Endothelial cell (in vitro differentiated cells): ENCODE measurements at places on chromosomes 1 and 21.

GRCh38 chr1:21497466-21498061 is 11.7 kb upstream of the ALPL start:
- no peak overlapping the region for H3K4me3 ChIP-seq
- H3K27ac ChIP-seq, result no peak overlapping the region
- no peaks in the 10 kb centered on the region for H3K4me1 ChIP-seq
- no peak for DNase-seq

DNA sequence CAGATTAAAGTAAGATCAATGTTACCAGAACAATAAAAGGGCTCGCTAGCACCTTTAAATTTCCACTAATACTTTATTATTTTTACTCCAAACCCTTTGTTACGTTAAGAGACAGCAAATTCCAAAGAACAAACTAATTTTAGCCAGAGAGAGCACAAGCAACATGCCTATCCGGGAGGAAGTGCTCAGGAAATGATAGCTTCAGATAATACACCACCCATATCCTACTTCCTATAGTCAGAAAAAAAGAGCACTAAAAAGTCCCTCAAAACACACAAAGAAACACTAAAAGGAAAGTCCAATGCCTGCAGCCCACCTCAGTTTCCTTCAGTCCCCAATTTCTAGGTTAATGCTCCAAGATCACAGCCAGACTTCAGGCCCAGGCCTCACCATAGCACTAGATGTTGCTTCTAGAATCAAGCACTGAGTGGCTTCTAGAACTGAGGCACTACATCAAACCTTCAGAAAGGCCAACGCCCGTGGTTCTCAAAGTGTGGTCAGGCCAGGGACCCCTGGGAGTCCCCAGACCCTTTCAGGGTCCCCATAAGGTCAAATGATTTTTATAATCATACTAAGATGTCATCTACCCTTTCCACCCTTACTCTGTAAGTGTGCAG is 142.6 kb downstream of the PSMG1 start:
- peaks cover 35% of the 10 kb centered on the region for H3K4me1 ChIP-seq
- H3K4me3 ChIP-seq, result no peak overlapping the region

GRCh38 chr21:31945141-31945540 is 72.3 kb downstream of the HUNK start:
- peaks cover 26% of the 10 kb centered on the region for H3K36me3 ChIP-seq
- peaks cover 50% of the 10 kb centered on the region for H3K4me1 ChIP-seq
- no peak for DNase-seq
- peak overlapping the region; percentile 44 for H3K4me3 ChIP-seq

DNA sequence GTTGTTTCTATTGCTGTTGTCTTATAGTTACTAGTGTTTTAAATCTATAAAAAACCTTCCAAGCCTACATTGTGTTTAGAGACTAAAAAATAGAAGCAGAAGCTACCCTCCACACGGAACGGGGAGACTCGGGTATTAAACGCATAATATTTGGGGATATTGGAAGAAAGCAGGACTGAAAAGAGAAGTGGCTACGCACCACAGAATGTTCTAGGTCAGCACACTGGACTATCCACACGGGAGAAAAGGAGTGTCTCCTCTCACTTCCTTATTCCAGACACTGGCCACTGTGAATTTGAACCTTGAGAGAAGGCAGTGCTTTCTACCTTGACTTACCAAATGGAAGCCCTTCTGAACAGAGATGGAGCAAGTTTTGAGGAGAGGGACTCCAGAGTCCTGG is 1.0 kb upstream of the OR10J4 start:
- no peak for DNase-seq
- H3K36me3 ChIP-seq, result no peaks in the 10 kb centered on the region
- H3K27ac ChIP-seq, result no peak overlapping the region
- no peaks in the 10 kb centered on the region for H3K27me3 ChIP-seq
- H3K4me3 ChIP-seq, result no peak overlapping the region
- H3K4me1 ChIP-seq, result no peaks in the 10 kb centered on the region

- no peak overlapping the region for H3K27ac ChIP-seq
- peak; percentile 66 for DNase-seq
- H3K4me1 ChIP-seq, result no peaks in the 10 kb centered on the region
Measured at GRCh38 chr1:69700770-69701169, 133.0 kb downstream of the LRRC7 start.

GRCh38 chr1:172662464-172663109 is 3.7 kb downstream of the FASLG start:
- H3K36me3 ChIP-seq, result no peaks in the 10 kb centered on the region
- no peaks in the 10 kb centered on the region for H3K4me1 ChIP-seq
- H3K27ac ChIP-seq, result no peak overlapping the region
- peaks cover 2% of the 10 kb centered on the region for H3K27me3 ChIP-seq
